ENCODE measurements at places on chromosomes 13 and 19.

- no peak for DNase-seq
These were observed 2.9 kb downstream of the KLHL26 start for GRCh38 chr19:18639706-18640243.

- no peak for DNase-seq
These were observed 2.7 kb downstream of the TNPO2 start for GRCh38 chr19:12720851-12721655.

DNA sequence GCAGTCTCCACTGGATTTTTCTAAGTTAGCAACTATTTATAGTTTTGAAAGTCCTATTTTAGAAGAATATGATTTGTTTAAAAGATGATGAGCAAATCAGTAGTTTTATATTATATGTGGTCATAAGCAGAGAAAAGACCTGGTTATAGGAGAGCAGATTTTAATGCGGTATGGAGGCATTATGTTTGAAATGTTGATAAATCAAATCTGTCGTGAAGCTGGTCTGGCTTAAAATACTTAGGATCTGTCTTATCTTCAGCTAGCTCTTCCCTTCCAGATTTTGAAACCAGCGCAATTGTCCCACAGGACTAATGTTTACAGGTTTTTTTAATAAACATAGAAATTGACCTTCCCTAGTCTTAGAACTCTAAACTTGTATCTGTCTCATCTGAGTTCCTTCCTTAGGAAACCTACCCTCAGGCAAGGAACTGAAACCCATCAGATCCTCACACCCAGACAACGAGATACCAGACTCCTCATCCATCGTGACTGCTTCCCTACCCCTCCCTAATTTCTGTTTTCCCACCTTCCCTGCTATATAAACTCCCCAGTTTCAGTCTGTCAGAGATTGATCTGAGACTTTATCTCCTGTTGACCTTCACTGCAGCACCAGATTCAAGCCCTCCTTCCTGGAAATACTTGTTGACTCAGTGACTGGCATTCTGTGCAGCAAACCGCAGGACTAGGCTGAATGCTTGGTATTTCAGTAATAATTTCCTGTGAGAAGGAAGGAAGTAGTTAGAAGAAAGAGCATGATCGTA lies 37.8 kb upstream of the CXCL17 start:
- DNase-seq = no peak

GRCh38 chr13:113489549-113490495 lies 689 bp downstream of the DCUN1D2 start:
- peak; percentile 22 for DNase-seq

DNA sequence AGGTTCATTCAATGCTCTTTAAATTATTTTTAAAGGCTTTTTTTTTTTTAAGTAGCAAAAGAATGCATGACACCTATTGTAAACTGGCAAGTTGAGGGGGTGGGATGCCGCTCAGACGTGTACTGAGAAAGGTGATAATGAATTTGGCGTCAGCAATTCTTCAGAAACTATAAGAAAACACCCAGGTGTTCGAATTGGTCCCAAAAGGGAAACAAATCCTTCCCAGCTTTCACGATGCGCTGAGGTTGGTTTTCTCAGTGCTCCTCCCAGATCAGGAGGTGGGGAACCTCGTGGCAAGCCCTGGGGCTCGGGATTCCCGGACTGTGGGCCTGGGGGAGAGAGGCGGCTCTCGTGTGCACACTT lies 543 bp upstream of the FAM124A start:
- no peak for DNase-seq

GRCh38 chr13:85655040-85655439 lies 144.2 kb downstream of the SLITRK6 start:
- no peak for DNase-seq

DNA sequence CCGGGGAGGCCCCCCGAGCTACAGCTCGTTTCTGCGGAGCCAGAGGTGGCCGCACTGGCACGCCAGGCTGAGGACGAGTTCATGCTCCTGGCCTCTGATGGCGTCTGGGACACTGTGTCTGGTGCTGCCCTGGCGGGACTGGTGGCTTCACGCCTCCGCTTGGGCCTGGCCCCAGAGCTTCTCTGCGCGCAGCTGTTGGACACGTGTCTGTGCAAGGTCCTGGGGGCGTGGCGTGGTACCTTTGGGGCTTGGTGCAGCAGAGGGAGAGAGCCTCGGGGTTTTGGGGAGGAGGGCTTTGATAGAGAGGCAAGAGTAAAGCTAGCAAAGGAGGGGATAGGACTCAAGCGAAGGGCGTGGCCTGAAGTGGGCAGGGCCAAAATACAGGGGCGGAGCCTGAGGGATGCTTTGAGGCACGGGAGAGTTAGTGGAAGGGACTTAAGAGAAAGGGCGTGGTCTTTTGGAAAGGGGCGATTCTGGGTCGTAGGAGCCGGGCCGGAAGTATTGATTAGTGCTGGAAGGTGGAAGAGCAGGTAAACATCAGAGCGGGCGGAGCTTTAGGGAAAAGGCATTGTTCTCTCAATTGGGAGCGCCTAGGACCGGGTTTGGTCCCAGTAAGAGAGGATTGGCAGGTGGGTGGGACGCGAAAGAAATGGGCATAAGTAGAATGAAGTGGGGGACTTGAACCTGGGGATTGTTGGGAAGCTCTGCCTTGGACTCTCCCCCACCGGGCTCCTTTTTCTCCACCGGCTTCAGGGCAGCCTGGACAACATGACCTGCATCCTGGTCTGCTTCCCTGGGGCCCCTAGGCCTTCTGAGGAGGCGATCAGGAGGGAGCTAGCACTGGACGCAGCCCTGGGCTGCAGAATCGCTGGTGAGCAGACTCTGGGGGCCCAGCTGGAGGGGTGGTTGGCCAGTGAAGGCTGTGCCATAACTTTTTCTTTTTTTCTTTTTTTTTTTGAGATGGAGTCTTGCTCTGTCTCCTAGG lies 1.2 kb downstream of the PPM1N start:
- DNase-seq = peak; percentile 78

GRCh38 chr13:100773923-100774663 lies 99.5 kb upstream of the TMTC4 start:
- DNase-seq = no peak

GRCh38 chr13:113307491-113307890 lies 10.5 kb downstream of the LAMP1 start:
- DNase-seq = no peak

DNA sequence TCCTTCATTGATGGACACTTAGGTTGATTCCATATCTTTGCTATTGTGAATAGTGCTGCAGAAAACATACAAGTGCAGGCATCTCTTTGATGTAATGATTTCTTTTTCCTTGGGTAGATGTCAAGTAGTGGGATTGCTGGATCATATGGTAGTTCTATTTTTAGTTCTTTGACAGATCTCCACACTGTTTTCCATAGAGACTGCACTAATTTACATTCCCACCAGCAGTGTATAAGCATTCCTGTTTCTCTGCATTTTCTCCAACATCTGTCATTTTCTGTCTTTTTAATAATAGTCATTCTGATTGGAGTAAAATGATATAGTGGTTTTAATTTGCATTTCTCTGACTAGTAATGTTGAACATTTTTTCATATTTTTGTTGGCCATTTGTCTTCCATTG lies 116.7 kb downstream of the LMO7 start:
- no peak for DNase-seq

- no peak for DNase-seq
These were observed 2.5 kb upstream of the TMEM255B start for GRCh38 chr13:113756441-113757097.

DNA sequence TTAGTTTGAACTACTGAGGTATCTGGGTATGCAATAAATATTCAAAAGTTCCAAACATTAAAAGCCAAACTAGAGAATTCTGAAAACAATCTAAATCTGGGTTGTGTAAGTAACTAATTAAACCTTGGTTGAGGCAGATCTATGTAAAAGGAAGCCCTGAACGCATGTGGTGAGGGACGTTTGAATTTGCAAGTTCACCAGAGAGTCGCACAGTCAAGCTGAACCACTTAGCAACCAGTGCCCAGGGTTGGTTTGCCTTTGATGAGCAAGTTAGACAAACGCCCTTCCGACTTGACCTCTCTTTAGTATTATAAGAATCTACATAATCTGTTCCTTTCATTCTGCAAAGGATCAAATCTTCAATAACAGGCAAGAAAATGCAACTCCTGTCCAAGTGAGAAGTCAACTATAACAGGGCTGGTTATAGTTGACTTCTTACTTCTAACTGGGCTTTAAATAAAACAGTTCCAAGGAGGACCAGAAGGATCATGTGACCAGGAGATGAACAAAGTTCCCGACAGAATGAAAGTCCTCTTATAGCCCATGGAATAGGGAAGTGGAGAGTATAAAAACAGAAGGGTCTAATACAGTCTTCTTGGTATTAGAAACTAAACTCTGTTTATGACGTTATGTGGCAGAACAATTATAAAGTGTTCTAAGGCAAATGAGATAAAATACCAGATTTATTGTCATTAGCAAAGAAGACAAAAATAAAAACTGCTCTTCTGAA lies 40.6 kb downstream of the PHF11 start:
- DNase-seq = no peak

DNA sequence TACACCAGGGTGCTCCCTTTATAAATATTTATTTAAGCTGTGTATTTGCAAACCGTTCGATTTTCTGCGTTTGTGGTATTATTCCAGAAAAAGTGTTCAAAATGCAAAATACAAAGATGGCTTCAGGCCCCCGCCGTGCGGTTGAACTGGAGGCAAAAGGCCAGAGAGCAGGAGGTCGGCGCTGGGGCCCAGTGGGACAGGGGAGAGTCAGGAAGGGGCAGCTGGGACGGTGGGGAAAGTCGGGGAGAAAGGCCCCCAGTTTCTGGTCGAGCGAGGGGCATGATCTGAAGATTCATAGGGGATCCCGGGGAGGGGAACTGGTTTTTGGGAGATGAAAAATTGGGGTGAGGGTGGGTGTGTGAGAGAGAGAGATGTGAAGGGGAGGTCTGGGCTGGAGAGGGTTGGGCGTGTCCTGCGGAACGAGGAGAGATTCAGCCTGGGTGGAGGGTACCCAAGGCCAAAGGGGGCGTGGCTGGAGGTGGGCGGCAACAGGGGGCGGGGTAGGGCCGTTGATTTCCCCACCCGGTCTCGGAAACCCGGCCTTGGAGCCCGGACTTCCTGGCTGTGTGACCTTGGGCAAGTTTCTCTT lies 678 bp downstream of the ISOC2 start:
- DNase-seq = peak; percentile 91

DNA sequence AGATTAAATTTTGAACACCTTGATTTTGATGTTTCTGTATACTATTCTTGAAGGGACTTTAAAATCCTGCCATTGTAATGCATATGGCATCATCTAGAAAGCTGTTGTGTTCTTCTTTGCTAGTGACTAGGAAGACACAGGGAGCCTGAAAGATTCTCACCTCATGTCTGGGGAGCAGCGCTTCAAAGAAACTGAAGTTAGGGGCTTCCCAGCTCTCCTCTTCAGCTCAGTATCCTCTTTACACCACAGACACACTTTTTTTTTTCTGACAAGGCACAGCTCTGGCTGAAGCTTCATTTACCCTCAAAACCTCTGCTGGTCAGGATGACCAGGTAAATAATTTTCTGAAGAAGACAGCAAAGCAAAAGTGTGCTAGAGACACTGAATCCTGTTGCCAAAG lies 255.6 kb downstream of the ITGBL1 start:
- DNase-seq = no peak

- DNase-seq = no peak
These were observed 41.9 kb downstream of the TEX26 start for GRCh38 chr13:30974350-30974749.

- DNase-seq = peak; percentile 49
These were observed at the start of gene CACNG6 for GRCh38 chr19:53991224-53992113. Gene CACNG6, plus strand, starts transcription at chr19:53991637. Its CDS starts 1,241 bp downstream, at chr19:53992878.

DNA sequence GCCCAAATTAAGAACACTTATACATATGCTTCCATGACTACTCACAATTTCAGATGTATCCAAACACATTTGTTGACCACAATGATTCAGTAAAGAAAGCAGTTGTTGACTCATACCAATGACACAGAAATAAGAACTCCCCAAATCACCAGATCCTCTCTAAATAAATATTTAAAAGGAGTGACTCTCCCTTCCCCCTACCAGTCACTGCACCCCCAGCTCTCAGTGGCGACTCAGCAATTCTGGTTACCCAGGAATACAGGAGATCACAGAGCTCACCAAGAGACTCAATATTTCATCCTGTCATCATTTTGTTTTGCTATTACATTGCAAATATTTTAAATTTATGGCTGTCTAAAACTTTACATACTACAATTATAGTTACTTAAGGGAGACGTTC lies 131.5 kb downstream of the RGCC start:
- DNase-seq = no peak

GRCh38 chr19:45356760-45357444 lies 13.5 kb downstream of the ERCC2 start:
- DNase-seq = no peak

- no peak for DNase-seq
These were observed 4.6 kb downstream of the PPP1R14A start for GRCh38 chr19:38251564-38252051.

DNA sequence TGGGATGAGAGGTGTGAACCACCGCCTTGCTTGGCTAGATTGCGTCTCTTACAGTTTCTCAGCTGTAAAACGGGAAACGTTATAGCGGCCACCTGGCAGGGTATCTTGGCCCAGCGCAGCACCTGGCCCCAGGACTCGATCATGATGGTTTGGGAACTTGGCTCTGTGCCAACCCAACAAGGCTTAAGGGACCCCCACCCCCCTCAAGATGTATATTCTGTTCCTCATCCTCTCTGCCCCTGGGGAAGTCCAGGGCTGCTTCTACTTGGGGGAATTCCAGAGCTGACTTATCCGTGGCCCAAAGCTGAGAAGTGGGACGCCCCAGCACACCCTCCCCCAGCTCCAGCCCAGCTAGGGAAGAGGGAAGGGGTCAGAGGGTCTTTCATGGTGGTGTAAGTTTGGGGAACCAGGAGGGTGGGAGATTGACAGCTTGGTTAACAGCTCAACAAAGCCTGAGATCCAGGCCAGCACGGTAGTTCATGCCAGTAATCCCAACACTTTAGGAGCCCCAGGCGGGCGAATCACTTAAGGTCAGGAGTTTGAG lies 695 bp downstream of the ICAM1 start:
- no peak for DNase-seq

DNA sequence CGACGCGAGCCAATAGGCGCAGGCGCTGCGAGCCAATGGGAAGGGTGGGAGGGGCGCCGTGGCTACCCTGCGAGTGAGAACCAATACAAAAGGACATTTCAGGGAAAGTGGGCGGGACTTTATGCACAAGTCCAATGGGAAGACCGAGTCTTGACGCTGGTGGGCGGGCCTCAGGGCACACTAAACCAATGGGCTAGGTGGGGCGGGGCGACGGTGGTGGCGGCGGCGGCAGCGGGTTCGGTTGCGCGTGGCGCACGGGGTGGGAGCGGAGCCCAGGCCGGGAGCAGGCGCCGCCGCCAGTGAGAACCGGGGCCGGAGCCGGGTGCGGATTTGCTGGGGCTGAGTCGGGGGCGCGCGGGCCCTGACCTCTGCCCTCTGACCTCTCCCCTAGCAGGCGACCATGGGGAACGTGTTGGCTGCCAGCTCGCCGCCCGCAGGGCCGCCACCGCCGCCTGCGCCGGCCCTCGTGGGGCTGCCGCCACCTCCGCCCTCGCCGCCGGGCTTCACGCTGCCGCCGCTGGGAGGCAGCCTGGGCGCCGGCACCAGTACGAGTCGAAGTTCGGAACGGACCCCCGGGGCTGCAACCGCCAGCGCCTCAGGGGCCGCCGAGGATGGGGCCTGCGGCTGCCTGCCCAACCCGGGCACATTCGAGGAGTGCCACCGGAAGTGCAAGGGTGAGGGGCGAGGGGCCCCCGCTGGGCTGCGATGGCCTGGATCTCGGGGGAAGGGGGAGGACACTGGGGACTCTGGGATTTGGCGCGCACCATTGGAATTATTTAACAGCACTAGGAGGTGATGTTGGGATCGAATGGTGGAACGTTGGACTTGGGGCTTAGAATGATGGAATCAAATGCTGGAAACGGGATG lies at the start of gene TOMM40:
TSS of gene TOMM40 (plus strand) at position 239 of the 867 bp plus-strand sequence. CDS start at position 401, 162 bp downstream.
- DNase-seq = peak; percentile 100

Data from HAP-1 (cell line).